Neural progenitor cell (in vitro differentiated cells): ENCODE measurements at places on chromosomes 5 and 9.

- DNase-seq: no peak
Observed at GRCh38 chr9:22645893-22646292, 199.3 kb downstream of the DMRTA1 start.

- DNase-seq: peak; percentile 65
Observed at GRCh38 chr9:93184432-93185265, 710 bp downstream of the WNK2 start.

DNA sequence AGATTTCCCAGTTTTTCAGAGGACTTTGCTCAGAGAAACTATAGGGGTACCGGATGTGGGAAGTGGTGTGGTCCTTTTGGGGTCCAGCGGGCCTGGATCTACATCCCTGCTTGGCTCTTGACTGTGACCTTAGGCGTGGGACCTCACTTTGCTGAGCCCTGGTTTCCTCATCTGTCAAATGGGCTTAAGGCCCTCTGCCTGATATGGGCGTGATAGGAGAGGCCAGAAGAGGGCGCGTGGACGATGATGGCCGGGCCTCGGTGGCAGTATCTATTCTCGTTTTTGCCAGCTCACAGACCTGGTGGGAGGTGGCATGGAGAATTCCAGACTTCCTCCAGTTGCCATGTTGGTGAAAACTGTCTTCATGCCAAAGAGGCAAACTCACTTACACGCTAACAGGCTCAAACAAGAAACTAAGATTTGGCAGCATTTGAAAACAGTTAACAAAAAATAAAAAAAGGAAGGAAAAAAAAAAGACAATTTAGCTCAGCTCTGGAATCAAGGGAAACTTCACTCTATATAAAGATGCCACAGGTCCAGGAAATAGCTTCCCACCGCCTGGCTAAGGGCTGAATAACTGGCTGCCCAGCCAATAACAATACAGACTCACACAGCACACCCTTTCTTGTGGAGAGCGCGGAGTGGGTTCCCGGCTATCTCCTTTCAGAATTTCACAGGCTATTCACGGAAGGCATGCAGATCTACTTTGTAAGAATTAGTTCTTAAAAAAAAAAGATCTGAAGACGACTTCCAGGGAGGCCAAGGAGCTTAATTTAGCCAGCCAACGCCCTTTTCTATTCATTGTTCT, 1.7 kb downstream of the SH3PXD2B start:
- peak; percentile 52 for DNase-seq

DNA sequence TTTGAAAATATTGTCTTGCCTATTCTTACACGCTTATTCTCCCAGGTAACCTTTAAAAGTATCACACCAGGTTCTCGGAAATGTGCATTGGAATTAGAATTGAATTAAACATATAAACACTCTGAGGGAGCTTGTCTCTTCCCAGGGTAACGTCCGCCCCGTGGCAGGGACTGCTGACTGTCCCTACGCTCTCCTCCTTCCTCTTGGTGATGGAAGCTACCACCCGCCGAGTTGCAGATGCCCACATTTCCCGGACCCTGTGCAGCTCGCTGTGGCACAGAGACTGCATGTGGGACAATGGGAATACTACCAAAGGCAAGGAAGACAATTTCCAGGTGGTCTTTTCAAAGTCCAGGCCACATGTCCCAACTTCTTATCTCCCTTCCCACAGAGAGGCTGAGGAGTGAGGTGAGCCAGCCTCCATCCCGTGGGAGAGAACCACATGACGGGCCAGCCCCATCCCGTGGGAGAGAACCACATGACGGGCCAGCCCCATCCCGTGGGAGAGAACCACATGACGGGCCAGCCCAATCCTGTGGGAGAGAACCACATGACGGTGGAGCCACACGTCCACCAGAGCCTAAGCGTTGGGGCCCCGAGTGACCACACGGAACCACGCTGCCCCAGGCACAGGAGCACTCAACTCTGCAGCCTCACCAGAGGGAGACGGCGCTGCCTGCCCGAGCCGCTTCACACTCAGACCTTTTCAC, 249.4 kb upstream of the IRX1 start:
- DNase-seq: no peak

DNA sequence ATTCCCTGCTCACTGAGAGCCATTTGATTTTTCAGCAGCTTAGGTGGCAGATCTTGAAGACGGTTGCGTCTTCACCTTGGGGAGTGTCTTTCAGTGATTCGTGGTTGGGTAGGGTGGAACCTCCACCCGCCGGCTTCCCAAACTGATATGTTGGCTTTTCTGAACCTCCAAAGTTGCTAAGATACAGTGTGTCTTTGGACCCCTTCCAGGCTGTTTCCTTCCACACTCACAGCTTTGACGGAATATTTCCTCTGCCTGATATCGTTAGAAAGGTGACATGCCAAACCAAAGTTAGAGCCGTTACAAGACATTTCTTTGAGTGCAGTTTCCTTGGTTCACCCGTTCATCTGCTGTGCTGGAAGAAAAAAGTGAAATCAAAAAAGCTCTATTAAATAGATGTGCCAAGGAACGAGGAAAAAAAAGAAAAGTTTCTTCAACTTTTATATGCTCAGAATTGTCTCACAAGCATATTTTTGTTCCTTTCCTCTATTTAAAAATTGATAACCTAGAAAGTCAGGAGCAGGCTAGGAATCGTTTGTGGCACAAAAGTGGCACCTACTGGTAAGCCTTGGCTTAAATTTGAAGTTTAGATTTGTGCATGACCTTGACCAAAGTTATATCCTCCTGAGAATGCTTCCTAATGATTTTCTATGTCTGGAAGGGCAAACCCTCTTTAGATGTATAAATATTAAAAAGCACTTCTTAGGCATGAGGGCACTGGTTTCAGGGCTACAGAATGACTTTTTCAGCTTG, 270.7 kb upstream of the WWC1 start:
- DNase-seq: no peak

- no peak for DNase-seq
Observed at GRCh38 chr9:98040212-98040611, 16.3 kb upstream of the NANS start.

DNA sequence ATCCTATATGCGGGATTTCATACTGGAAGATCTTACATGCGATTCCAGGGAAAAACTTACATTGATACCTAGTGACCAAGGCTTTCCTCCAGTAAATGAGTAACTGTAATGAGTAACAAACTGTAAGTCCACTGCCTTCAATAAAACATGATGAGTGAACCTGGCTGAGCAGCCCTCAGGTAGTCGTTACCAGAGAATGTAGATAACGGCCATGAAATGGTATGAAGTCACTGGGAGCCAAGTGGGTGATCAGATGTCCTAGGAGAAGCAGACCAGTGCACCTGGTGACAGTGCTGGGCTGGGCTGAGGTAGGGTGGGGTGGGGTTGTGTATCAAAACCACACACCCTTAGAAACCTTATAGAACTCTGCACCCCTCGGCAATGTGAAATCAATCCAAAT, 203.6 kb downstream of the ALDH1A1 start:
- no peak for DNase-seq

GRCh38 chr5:179455320-179455719, 95.0 kb upstream of the RUFY1 start:
- DNase-seq: no peak

GRCh38 chr9:120366644-120367019, 213.3 kb downstream of the CDK5RAP2 start:
- DNase-seq: peak; percentile 52

- DNase-seq: no peak
Observed at GRCh38 chr9:118533850-118534249, 829.6 kb downstream of the TLR4 start.

DNA sequence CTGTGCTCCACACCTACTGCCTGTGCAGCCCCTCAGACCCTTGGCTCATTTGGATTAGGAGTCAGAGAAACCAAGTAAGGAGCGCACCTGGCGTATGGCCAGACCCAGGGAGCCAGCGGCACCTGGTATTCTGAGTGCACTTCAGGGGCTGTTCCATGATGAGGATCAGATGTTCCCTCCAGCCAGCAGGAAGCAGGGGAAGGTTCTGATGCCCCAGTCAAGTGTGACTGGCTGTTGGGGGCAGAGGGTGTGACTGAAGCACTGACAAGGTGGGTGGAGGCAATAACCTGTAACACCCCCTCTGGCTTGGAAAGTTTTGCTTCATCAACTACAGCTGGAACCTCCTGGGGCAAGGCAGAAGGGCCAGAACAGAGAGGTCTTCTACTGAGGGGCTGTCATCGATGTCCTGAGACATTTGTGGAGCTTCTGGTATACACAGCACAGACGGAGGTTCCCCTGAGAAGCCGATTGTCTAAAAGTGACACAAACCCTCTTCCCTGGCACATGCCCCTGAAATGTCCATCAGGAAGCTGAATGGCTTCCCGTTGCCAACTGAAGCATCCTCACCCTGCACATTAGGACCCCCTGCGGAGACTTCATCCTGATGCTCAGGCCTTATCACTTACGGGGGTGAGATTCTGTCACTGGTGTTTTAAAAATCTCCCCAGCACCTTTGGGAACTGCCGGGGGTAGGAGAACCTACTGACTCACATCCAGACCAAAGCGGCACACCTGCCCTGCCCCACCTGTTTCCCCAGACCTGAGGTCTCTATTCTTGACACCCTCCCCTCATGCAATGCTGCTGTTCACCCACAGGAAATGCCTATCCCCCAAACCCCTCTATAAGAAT, 21.1 kb downstream of the TRAF1 start:
- no peak for DNase-seq

DNA sequence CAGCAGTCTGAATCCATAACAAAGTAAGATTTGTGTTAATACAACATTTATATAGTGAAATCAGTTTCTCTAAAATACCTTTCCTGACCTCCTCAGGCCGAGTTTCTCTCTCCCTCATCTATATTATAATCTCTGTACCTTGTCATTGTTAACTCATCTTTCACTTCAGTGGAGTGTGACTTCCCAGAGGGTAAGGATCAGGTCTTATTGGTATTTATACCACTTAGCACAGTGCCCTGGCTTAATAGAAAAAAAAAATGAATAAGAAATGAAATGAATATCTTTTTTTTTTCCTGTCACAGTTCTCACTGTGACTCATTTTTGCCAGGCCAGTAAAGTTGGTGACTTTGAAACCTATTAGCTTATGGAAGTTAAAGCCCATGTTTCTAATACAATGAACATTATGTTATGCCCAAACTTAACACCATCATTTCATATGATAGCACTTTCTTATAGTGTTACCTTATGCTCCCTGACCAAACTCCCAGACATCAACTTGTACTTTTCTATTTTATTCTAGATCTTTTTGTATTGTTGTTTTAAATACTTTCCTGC, 90.1 kb downstream of the NR3C1 start:
- no peak for DNase-seq

DNA sequence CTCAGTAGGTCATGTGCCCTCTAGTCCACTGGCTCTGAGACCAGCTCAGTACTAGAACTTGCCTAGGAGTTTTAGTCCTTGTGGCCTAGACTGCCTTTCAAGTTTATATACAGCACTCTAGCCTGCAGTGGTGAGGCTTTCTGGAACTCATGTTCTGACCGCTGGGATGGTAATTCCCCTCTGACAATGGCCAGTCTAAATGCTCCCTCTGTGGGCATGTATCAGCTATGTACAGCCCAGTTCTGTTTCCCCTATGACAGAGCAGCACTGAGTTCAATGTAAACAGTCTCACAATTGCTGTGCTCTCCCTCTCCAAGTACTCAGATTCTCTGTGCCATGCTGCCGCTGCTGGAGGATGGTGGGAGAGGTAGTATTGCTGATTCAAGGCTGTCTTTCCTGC, 68.6 kb upstream of the SLC27A6 start:
- DNase-seq: no peak

- DNase-seq: no peak
Observed at GRCh38 chr9:135131488-135131887, 44.0 kb downstream of the OLFM1 start.

DNA sequence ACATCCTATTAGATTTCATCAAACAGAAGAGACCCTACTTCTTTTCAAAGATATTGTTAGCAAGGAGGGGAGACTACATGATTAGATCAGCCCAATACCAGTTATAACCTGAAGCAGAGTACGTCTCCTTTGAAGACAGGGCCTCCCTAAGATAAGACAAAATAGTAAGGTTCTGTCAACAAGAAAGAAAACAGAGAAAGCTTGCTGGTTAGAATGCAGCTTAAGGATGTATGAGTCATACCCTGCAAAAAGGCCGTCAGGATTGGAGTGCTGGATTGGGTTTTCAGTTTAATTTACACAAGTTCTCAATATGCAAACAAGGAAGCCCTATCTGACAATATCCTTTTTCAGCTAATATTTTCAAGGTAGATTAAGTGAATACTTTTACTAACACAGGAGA, 1581.2 kb upstream of the WWC1 start:
- no peak for DNase-seq

GRCh38 chr9:16445141-16445920, 425.1 kb downstream of the BNC2 start:
- DNase-seq: no peak

- no peak for DNase-seq
Observed at GRCh38 chr9:85062385-85063022, 393.0 kb downstream of the NTRK2 start.
